Heart left ventricle (tissue), 16 donors: ENCODE measurements at places on chromosomes 2 and 18.
A peak's percentile ranks its signal among the peaks of the same experiment; 100 is the strongest.

GRCh38 chr18:38368246-38368645, 802.6 kb upstream of the CELF4 start:
- no peak overlapping the region for H3K4me3 ChIP-seq
- DNase-seq: no peak
- H3K27me3 ChIP-seq: no peaks in the 10 kb centered on the region
- no peak overlapping the region for H3K27ac ChIP-seq

DNA sequence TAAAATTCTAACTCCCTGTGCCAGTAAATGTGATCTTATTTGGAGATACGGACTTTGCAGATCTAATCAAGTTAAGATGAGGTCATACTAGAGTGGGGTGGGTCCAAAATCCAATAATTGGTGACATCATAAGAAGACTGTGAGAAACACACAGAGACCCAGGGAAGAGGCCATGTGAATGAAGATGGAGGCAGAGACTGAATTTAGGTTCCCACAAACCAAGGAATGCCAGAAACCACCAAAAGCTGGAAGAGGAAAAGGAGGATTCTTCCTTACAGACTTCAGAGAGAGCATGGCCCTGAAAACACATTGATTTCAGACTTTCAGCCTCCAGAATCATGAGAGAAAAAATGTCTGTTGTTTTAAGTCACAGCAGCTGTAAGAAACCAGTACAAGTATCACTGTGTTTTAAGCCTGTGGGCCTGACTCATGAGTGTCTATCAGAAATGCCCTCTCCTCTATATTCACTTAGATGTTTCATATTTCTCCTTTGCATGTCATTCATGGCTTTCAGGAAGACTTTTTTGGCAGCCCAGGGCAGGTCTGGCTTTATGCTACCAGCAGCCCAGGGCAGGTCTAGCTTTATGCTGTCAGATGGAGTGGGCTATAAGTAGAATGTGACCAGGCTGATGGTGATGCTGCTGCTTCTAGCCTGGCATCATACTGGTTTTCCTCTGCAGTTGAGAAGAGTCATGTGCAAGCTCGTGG, 100.0 kb downstream of the SPOPL start:
- no peak overlapping the region for H3K27ac ChIP-seq
- DNase-seq: no peak
- H3K4me3 ChIP-seq: no peak overlapping the region

- H3K4me1 ChIP-seq: no peaks in the 10 kb centered on the region
- H3K4me3 ChIP-seq: no peak overlapping the region
- DNase-seq: no peak
- no peaks in the 10 kb centered on the region for H3K27me3 ChIP-seq
- H3K36me3 ChIP-seq: peaks cover 68% of the 10 kb centered on the region
These were observed 50.1 kb downstream of the BOLA3 start for GRCh38 chr2:74097574-74097973.

- DNase-seq: no peak
- no peak overlapping the region for H3K27ac ChIP-seq
- no peaks in the 10 kb centered on the region for H3K4me1 ChIP-seq
- H3K4me3 ChIP-seq: no peak overlapping the region
- H3K27me3 ChIP-seq: no peaks in the 10 kb centered on the region
These were observed 251.4 kb downstream of the ANKRD30B start for GRCh38 chr18:14999085-14999975.

DNA sequence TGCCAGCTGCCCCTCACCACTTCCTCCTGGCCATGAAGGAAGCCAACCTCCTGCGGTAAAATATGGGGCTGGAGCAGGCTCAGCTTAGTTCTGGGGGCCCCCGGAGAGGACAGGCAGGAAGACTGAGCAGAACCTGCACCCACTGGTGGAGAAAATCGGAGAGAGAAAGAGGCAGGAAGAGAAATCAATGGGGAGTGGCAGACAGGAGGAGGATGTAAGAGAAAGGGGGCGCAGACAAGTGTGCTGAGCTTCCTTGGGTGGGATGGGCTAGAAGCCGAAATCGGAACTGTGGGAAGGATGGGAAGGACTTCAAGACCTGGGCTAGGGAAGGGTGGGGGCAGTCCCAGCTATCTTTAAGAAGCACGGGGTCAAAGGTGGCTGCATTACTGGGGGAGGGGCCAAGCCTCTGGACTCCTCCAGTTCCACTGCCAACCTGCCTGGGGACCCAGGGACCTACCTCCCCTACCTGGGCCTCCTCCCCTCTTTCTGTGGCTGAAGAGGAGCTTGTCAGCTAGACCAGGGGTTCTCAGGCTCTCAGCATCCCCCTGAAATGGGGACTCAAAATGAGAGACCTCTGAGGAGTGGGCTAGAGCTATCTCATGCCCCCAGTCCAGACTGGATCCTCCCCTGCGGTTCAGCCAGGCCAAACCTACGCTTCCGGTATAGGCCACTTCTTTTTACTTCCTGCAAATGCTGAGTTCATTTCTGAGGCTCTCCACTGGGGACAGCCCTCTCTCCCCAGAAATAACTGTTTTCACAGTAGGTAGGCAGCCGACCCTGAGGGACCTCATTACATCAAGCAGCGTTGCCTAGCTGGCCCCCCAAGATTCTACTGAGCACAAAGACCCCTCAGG, 33.6 kb upstream of the B3GNT7 start:
- no peaks in the 10 kb centered on the region for H3K4me1 ChIP-seq
- no peak overlapping the region for H3K27ac ChIP-seq
- no peak overlapping the region for H3K4me3 ChIP-seq
- H3K36me3 ChIP-seq: peaks cover 6% of the 10 kb centered on the region
- H3K27me3 ChIP-seq: no peaks in the 10 kb centered on the region

GRCh38 chr2:37858400-37858711, 66.7 kb upstream of the RMDN2 start:
- H3K4me3 ChIP-seq: no peak overlapping the region
- H3K27me3 ChIP-seq: no peaks in the 10 kb centered on the region
- H3K27ac ChIP-seq: peak overlapping the region; percentile 92
- peak; percentile 41 for DNase-seq
- peaks cover 36% of the 10 kb centered on the region for H3K4me1 ChIP-seq

DNA sequence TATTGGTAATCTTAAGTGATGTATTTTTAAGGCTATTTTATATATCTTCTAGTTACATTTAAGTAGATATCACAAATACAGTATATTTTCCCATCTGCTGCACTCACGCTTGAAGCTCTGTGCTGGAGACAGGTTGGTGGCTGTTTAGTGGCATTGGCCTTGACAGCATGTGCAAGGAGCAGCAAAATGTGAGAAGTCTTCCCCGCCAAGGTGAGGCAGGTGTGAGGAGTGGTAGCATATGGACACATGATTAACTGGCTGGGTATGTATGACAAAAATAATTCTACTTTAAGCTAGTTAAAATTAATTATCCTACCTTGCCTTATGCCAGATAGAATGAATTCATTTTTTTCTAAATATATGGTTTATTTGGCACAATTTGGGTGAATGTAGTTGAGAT, 117.2 kb downstream of the CCDC102B start:
- no peak for DNase-seq
- H3K36me3 ChIP-seq: no peaks in the 10 kb centered on the region
- no peak overlapping the region for H3K27ac ChIP-seq
- H3K27me3 ChIP-seq: no peaks in the 10 kb centered on the region
- H3K4me3 ChIP-seq: no peak overlapping the region

- H3K27ac ChIP-seq: no peak overlapping the region
- no peak overlapping the region for H3K4me3 ChIP-seq
- H3K4me1 ChIP-seq: no peaks in the 10 kb centered on the region
- no peaks in the 10 kb centered on the region for H3K36me3 ChIP-seq
- no peak for DNase-seq
These were observed 88.1 kb downstream of the MRPS9 start for GRCh38 chr2:105125920-105126319.

DNA sequence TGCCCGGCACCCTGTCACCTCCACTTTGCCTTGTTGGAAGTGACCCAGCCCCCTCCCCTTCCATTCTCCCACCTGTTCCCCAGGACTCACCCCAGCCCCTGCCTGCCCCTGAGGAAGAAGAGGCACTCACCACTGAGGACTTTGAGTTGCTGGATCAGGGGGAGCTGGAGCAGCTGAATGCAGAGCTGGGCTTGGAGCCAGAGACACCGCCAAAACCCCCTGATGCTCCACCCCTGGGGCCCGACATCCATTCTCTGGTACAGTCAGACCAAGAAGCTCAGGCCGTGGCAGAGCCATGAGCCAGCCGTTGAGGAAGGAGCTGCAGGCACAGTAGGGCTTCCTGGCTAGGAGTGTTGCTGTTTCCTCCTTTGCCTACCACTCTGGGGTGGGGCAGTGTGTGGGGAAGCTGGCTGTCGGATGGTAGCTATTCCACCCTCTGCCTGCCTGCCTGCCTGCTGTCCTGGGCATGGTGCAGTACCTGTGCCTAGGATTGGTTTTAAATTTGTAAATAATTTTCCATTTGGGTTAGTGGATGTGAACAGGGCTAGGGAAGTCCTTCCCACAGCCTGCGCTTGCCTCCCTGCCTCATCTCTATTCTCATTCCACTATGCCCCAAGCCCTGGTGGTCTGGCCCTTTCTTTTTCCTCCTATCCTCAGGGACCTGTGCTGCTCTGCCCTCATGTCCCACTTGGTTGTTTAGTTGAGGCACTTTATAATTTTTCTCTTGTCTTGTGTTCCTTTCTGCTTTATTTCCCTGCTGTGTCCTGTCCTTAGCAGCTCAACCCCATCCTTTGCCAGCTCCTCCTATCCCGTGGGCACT, 4.5 kb downstream of the RETREG2 start:
- H3K27me3 ChIP-seq: no peaks in the 10 kb centered on the region
- peaks cover 16% of the 10 kb centered on the region for H3K4me1 ChIP-seq
- H3K4me3 ChIP-seq: no peak overlapping the region

DNA sequence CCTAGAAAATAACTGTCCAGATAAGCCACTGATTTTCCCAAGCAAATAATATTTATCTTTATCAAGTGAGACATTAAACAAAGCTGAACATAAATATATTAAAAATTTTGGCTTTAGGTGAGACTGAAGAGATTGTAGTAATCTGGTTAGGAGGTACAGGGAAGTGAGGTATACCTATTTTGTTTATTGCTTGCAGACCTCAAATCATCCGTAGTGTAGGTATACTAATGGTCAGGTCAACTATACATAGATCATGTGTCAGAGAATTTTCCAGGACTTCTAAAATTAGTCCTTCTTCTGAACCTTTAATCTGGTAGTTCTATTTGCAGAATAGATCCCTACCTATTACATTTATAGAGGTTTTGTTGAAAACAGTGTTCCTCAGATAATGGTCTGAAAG, 41.5 kb downstream of the SP140 start:
- no peak overlapping the region for H3K4me3 ChIP-seq
- H3K36me3 ChIP-seq: no peaks in the 10 kb centered on the region
- H3K4me1 ChIP-seq: no peaks in the 10 kb centered on the region
- DNase-seq: no peak
- no peak overlapping the region for H3K27ac ChIP-seq
